ENCODE measurements at places on chromosomes 16 and 17.

- DNase-seq = no peak
Measured at GRCh38 chr17:48241131-48241591, 133.6 kb downstream of the SNX11 start.

GRCh38 chr17:36608794-36609497, 7.6 kb downstream of the MRM1 start:
- DNase-seq = peak; percentile 76

- DNase-seq = no peak
Measured at GRCh38 chr16:80599466-80599865, 58.7 kb downstream of the DYNLRB2 start.

- no peak for DNase-seq
Measured at GRCh38 chr16:759110-759910, 1.2 kb upstream of the MSLN start.

DNA sequence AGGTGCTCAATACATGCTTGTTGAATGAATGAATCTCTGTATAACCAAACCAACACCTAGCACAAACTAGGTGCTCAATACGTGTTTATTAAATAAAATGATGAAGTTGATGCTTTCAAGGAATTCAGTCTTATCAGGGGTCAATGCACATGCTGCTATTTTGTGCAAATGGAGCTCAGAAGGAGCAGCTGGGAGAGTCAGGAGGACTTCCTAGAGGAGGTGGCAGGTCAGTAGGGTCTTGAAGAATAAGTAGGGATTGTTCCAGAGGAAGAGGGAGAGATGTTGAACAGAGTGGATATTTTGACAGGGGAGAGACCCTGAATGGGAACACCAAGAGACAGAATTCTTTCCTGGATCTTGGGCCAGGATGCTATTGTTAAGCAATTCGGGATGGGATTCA, 92.7 kb upstream of the LHX1 start:
- DNase-seq = no peak

GRCh38 chr16:85527042-85527766, 85.9 kb upstream of the GSE1 start:
- no peak for DNase-seq

GRCh38 chr16:88309174-88309907, 73.4 kb upstream of the ZNF469 start:
- no peak for DNase-seq

GRCh38 chr17:57530508-57530907, 214.6 kb downstream of the CCDC182 start:
- peak; percentile 41 for DNase-seq

DNA sequence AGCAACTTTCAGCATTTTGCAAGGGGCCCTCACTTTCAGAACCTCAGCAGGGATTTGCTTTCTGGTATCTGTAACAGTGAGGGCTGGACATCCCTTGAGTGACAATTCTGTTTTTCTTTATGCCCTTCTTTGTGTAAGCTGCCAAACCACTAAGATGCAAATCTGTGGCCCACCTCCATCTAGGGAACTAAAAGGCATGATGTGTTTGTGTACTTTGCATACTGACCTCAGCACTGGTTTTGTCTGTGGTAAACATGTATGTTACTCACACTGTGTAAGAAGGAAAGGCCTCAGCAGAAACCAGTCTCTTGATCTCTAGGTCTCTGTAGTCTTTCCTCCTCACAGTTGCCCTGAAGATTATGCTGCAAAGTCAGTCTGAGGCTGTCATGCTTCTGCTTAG, 396.6 kb upstream of the DYNLRB2 start:
- DNase-seq = no peak

GRCh38 chr17:73283250-73283649, 21.6 kb upstream of the CPSF4L start:
- DNase-seq = no peak

DNA sequence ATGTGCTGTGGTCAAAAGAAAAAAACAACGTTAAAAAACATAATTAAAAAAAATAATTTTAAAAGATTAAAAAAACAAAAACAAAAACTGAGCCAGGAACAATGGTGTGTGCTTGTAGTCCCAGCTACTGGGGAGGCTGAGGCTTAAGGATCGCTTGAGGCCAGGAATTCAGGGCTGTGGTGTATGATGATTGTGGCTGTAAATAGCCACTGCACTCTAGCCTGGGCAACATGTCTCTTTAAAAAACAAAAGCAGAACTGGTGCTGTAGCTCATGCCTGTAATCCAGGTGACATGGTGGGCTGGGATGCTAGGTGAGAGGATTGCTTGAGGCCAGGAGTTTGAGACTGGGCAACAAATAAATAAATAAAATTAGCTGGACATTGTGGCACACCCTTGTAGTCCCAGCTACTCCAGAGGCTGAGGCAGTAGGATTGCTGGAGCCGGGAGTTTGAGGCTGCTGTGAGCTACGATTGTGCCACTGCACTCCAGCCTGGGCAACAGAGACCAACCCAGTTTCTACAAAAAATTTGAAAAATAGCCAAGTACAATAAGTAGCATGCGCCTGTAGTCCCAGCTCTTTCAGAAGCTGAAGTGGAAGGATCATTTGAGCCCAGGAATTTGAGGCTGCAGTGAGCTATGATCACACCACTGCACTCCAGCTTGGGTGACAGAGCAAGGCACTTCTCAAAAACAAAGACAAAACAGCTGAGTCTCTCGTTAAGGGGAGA, 43.6 kb downstream of the NFATC3 start:
- DNase-seq = peak; percentile 18

- no peak for DNase-seq
Measured at GRCh38 chr17:43772877-43773648, 5.7 kb downstream of the DUSP3 start.

DNA sequence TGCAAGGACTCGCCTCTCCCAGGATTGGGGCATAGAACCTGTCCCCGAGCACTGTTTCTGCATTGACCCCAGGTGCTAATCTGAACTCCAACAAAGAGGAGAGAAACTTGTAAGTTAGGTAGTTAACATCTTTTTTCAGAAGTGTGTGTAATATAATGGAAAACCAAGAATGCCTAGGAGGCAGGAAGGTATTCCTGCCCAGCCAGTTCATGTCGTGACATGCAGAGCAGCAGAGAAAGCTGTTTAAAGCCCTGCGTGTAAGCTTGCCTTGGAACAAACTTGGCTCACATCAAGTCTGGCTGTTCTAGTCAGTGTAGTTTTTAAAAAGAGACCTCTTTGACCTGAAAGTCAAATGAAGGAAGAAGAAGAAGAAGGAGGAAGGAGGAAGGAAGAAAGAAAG, 2.1 kb upstream of the GNA13 start:
- no peak for DNase-seq

DNA sequence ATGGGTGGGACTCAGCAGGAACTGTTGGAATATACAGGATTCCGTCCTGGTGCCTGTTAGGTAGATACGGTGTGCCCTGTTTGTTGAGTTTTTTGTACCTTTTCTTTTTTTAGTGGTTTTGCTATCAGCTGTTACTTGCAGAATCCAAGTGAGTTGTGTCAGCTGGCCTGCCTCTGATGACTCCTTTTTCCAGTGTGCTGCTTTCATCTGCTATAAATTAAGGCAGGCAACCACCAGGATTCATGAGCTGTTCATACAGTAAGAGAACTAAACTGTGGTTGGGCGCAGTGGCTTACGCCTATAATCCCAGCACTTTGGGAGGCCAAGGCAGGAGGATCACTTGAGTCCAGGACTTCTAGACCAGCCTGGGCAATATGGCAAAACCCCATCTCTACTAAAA, 79.9 kb downstream of the WNT3 start:
- no peak for DNase-seq

DNA sequence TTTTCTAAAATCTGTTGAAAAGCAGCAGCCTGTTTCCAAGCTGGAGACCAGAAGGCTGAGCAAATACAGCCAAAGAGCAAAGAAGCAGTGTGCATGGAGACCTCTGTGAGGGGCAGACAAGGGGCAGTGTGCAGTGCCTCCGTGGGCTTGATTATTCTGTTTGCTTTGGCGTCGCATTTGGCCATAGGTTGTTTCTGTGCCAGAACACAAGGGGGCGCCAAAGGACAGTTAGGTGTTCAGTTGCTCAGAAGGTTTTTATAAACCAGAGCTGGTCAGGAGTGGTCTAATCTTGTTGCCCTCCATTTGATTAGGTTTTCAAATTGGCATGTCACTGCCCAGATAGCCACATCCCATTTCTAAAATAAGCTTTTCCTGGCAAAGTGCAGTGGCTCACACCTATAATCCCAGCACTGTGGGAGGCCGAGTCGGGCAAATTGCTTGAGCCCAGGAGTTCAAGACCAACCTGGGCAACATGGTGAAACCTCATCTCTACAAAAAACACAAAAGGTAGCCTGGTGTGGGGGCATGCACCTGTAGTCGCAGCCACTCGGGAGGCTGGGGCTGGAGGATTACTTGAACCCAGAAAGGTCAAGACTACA, 10.6 kb downstream of the MYH3 start:
- DNase-seq = peak; percentile 85

GRCh38 chr16:12314653-12315185, 338.2 kb downstream of the SNX29 start:
- DNase-seq = no peak

GRCh38 chr16:27472091-27473020, 70.4 kb downstream of the IL21R start:
- DNase-seq = no peak

DNA sequence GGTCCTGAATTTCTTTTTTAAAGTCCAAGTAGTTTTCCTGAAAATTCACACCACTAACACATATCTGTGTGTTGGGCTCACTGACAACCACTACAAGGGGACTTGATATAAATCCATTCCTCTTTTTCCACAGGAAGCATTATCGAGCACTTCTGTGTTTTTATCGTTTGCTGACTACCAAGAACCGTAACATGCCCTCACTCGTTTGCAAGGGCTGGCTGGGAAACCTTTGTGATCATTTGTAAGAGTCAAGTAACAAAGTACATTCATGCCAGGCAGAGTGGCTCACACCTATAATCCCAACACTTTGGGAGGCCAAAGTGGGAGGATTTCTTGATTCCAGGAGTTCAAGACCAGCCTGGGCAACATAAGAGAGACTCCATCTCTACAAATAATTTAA, 62.1 kb downstream of the ZZEF1 start:
- DNase-seq = no peak

DNA sequence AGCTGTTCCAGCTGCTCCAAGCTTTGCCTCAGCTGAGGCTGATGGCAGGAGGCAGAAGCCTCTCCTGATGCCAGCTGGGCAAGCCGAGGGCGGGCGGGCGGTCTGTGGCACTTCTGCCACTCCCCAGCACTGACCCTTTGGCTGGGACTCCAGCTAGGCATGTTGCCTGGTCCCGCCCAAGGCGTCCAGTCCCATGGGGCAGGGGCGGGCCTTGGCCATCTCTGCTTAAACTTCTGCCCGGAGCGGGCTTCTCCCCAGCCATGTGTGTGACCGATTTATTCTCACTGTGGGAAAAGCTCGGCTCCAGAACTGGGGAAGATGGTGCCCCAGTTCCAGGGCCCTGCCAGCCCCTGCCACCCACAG, 349.1 kb downstream of the SEC14L1 start:
- DNase-seq = no peak

- DNase-seq = peak; percentile 48
Measured at GRCh38 chr17:65185668-65186382, 48.7 kb downstream of the RGS9 start.
